ENCODE measurements at places on chromosomes 16 and 17.

DNA sequence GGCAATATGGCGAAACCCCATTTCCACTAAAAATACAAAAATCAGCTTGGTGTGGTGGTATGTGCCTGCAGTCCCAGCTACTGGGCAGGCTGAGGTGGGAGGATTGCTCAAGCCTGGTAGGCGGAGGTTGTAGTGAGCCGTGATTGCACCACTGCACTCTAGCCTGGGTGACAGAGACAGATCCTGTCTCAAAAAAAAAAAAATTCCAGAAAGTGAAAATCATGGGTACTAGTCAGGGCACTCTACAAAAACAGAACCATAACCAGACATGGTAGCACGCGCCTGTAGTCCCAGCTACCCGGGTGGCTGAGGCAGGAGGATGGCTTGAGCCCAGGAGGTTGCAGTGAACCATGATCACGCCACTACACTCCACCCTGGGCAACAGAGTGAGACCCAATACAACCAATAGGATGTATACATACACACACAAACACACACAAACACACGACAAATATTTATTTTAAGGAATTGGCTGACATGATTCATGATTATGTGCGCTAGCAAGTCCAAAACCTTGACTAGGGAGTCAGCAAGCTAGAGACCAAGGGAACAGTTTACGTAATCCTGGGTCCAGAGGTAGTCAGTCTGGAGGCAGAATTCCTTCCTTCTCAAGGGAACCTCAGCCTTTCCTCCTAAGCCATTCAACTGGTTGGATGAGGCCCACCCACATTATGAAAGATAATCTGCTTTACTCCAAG, 11.6 kb upstream of the GP1BA start:
- no peak for DNase-seq

- no peak for DNase-seq
Observed at GRCh38 chr16:84714028-84714427, 14.2 kb downstream of the USP10 start.

GRCh38 chr16:79599837-79600637, 500 bp downstream of the MAF start:
- DNase-seq = no peak

DNA sequence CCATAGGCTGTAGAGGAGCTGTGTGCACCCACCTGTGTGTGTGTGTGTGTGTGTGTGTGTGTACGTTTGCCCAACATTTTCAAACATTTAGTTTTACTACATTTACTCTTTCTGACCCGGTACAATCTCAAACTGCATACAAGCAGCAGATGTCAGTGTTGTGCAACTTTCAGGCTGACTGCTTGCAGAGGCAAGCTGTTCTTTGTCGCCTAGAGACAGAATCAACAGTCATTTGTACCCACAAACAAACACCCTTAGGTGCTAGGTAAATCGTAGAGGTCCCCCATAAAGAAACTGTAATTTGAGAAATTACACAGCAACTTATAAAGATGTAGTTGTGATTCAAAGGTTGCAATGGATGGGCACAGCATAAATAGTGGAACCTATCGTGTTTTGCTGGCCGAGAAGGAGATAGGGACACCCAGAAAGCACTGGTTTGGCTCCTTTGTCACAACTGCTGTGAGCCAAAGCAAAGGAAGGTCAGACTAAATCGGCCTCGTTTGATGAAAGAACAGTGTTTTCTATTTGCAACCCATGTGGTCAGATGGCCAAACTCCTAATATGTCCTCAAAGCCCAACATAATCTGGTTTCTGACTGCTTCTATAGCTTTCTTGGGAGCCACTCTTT, 478.4 kb downstream of the TOX3 start:
- no peak for DNase-seq

Data from esophagus squamous epithelium (tissue), 5 donors.